ENCODE measurements at places on chromosomes 4 and X.

DNA sequence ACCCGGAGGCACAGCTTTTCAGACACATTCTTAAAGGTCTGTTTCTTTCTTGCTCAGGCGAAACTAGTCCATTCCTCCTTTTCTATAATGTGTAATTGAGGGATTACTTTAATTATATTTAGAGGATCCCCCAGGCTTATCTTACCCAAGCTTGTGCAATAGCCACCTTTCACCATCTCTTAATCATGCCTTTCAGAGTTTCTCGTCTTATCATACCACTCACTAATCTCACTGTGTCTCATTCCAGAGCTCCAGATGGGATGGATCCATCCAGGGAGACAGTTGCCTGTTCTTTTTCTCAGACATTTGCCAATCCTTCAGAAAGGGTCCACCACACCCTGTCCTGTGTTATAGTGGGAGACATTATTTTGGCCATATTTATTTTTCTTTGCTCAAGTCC is 12.5 kb downstream of the SPARCL1 start:
- DNase-seq = no peak

DNA sequence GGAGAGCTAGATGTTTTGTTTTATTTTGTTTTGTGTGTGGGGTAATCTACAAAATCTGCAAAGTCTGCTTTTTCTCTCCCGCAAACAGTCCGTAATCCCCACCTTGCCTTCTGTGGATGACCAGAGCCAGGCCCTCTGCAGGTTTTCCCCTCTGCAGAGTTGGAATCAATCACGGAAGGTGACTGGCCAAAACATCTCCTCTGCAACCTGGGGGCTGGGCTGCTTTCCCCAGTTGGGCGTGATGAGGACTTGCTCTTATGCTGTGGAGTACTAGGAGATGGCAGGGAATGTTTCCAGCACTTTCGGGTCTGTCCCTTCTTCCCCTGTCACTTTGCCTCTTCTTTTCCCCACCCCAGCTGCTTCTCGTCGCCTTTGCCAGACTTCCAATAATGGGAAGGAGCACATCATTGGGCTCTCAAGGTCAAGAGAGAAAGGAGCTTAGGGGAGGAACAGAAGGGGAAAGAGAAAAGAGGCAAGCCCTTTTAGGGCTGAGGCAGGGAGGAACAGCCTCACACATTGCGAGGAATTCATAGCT is 1.1 kb downstream of the TMEM35A start:
- DNase-seq = no peak

GRCh38 chr4:82050796-82051195 is 323.0 kb downstream of the HNRNPD start:
- DNase-seq = peak; percentile 48

DNA sequence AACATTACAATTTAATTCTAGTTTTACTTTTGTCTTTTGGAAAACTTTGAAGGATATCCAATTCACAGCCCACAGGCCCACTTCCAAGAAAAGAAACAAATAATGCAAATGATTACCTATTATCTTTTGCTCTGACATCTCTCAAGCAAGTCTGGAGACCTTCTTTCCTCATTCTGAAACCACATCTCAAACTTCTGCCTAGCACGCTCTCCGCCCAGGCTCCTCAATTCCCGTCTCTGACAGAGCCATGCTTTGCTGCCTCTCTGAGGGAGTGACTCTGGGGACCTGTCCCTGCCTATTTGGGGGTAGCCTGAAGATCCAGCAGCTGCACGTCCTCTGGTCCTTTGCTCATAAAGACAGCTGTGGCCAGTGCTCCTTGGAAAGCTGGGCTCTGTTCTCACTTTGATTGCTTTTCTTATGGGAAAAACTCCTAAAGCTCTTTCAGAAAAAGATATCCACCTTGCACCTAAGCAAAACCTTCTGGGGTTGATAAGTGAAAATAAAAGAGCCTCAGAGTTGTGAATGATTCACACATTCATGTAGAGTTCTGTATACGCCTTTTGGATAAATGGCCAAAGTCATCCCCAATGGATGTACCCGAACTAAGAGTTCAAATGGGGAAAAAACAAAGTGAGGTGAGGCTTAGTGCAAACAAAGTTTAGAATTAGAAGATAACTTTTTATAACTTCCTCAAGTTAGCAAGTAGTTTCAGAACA is 72.4 kb upstream of the TNIP3 start:
- DNase-seq = no peak

GRCh38 chr4:43282534-43282933 is 390.0 kb downstream of the GRXCR1 start:
- no peak for DNase-seq

DNA sequence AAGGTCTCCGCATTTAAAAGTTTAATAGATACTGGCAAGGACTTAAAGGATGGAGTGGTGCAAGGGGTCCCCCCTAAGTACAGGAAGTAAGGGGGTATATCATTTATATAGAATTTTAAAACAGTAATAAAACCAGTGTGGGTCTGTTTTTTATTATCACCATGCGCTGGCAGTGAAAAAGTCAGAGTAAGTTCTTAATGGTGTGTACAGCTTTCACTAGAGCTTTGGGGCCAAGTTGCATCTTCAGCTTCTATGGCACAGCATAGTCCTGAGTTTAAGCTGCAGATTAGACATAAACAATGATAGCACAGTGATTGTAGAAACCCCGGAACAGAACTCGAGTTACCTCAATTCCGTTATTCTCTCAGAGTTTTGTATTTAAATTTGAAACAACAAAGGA is 27.6 kb downstream of the RHOH start:
- no peak for DNase-seq

- DNase-seq = no peak
These were observed 432.3 kb upstream of the HS3ST1 start for GRCh38 chr4:11860996-11861395.

- DNase-seq = no peak
These were observed 144.2 kb downstream of the PDHA2 start for GRCh38 chr4:95984081-95984480.

DNA sequence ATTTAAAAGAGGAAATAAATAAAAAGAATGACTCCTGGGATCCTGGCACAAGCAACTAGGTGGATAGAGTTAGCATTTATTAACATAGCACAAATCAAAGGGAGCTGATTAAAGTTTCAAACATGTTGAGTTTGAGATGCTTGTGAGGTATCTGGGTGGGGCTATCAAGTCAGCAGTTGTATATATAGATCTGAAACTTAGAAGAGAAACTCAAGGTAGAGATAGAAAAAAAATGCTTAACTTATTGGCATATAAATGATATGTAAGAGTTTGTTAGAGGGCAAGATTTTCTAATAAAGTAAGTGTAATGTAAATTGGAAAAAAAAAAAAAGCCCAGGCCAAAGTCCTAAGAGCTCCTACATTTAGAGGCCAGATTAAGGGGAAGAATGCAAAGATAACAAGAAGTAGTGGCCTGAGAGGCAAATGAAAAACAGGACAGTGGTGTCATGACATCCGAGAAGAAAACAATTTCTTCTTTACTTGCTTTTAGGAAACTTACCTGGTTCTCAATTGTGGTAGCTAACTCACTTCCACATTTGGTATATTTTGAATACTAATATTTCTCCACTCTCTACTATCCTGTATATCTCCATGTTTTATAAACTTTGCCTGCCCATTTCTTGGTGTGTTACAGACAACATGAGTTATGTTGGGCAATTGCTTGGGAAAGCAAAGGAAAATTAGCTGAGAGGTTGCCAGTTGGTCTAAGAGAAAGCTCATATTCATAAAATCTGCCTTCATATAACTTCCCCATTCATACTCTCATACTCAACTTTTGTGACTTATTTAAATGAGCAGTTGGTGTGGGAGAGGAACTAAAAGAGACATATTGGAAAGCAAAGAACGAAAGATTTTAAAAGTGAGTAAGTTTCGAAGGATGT is 169.2 kb downstream of the PARM1 start:
- no peak for DNase-seq

DNA sequence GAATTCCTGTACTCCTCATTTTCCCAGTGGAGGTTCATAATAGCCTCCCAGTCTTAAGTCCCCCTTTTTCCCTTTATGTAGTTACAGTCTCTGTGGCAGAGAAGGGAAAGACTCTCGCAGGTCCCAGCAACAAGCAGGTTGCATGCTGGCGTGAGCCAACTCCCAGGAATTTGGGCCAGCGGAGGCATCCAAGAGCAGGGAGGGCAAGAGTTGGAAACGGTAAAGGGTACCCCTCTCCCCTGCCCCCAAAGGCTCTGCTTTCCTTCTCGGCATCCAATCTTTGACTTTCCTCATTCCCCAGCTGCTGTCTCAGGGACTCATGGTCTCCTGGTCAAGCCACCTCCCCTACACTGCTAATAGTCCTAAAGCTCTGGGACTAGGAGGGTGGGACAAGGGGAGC is 15.4 kb upstream of the HSFX2 start:
- no peak for DNase-seq

DNA sequence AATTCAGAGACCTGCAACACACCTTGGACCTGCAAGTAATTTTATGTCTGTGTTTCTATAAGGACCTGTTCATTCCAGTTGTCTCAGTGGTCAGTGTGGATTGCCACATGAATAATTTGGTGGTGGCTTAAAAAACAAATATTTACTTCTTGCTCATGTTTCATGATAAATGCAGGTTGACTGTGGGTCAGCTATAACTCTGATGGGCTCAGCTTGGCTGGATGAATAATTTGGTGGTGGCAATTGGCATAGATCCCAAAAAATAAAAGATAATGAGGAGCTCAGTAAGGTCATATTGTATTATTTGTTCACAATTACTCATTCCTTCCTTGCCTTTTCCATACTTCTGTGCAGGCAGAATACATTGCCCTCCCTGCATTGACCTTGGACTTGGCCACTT is 18.9 kb upstream of the SCRG1 start:
- DNase-seq = no peak

- no peak for DNase-seq
These were observed 121.3 kb downstream of the NWD2 start for GRCh38 chr4:37365888-37366287.

DNA sequence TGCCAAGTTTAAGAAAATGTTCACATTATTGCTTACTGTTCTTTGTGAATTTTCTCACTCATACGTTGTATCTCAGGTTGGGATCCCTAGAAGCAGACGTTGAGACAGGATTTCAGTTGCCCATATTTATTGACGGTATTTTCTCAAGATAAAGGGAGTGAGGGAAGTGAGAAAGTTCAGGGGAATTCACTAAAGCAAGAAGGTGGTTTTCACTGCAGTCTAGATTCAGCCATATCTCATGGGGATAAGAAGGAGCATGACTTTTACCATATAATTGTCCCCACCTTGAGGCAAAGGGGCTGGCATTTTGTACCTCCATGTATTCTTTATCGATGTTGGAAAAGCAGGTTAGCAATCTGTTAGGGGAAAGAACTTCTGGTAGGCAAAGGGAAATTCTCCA is 543.0 kb downstream of the CCSER1 start:
- no peak for DNase-seq

- peak; percentile 24 for DNase-seq
These were observed 505.4 kb upstream of the FAM241A start for GRCh38 chr4:111639876-111640275.

GRCh38 chr4:2333356-2333841 is 71.5 kb upstream of the MXD4 start:
- no peak for DNase-seq

- no peak for DNase-seq
These were observed 127.1 kb upstream of the PCDH18 start for GRCh38 chr4:137659431-137659830.

GRCh38 chr4:161595230-161595771 is 568.5 kb downstream of the FSTL5 start:
- no peak for DNase-seq

- no peak for DNase-seq
These were observed 546.5 kb upstream of the SMIM31 start for GRCh38 chr4:164207460-164207859.

DNA sequence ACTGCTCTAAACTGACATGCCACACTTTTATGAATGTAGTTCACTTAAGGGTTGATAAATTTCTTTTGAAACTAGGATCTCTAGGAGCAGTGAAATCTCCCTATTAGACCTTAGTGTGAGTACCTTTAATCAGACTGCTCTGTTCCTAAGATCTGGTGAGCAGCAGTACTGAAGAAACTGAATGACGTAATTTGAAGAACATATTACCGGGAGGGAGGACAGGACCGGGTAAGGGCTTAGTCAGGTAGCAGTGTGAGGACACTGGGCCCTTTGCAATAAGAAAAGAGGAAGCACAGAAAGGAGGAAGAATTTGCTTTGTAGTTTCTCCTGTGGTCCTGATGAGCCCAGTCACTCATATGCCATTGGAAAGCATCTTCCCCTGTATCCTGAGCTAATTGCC is 255.2 kb downstream of the THOC2 start:
- no peak for DNase-seq

DNA sequence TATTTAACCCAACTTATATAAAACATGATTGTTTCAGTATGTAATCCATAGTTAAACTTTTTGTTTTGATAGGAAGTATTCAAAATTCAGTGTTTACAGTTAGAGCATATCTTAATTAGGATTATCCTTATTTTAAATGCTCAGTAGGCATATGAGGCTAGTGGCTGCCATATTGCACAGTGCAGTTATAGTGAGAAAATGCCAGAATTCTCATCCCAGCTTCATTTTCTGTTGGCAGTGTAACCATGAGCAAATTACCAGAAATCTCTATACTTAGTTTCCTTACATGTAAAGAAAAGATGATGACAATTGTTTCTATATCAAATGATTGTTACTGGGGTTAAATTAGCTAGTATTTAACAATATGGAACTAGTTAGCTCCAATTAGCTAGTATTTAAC is 265.8 kb downstream of the ARAP2 start:
- DNase-seq = no peak

- peak; percentile 35 for DNase-seq
These were observed 26.0 kb downstream of the ARL13A start for GRCh38 chrX:100995469-100995868.

GRCh38 chr4:67122029-67122428 is 423.3 kb downstream of the CENPC start:
- no peak for DNase-seq

- DNase-seq = no peak
These were observed 626 bp upstream of the FRAS1 start for GRCh38 chr4:78056265-78057129.

GRCh38 chr4:22573641-22574040 is 57.8 kb upstream of the ADGRA3 start:
- DNase-seq = no peak

- no peak for DNase-seq
These were observed 182.2 kb downstream of the PPARGC1A start for GRCh38 chr4:23707652-23708026.

GRCh38 chr4:160836431-160836830 is 1327.4 kb downstream of the FSTL5 start:
- DNase-seq = no peak

DNA sequence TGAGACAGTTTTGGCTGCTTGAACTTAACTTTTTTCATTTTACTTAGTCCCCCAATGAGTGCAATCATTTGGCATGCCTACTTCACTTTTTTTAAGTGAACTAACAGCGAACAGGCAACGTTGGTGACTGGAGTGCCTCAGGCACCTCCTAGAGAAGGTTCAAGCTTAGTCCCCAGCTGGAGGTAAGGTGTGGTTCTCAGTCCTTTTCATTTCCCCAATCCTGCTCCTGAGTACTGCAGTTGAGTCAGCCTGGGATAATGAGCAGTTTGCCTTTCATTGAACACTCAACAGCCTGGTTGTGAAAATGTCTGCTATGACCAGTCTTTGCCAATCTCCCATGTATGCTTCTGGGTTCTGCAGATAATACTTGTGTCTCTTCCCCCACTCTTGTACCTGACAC is 109.5 kb downstream of the CDKL5 start:
- no peak for DNase-seq

- no peak for DNase-seq
These were observed 797 bp downstream of the PKD2 start for GRCh38 chr4:88008122-88008742.

Data from retinal pigment epithelial cell (primary cell).